ENCODE measurements at places on chromosomes 12 and 14.

- DNase-seq, result peak; percentile 74
These were observed 777 bp downstream of the ARF3 start for GRCh38 chr12:48956279-48957140.

GRCh38 chr12:74584483-74585062 lies 46.9 kb downstream of the ATXN7L3B start:
- no peak for DNase-seq

GRCh38 chr12:27549801-27550652 lies 26.0 kb downstream of the PPFIBP1 start:
- peak; percentile 64 for DNase-seq

DNA sequence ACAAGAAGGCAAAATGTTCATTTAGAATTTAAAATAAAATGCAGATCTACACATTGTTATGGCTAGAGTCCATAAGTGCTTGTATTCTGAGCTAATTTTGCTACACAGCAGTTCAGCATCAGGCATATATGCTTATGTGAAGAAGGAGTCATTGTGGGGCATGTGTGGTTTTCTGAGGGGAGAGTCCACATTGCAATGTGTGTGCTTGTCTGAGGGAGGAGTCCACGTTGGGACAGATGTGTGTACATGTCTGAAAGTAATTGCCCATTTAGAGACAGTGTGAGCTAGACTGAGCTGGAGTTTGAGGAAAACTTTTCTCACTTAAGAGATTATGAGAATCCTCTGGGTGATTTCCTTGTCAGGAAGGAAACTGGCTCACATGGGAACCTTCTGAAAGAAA lies 767.9 kb downstream of the TMEM121 start:
- no peak for DNase-seq

GRCh38 chr14:67423424-67423823 lies 11.5 kb upstream of the PLEK2 start:
- no peak for DNase-seq

Data from globus pallidus (tissue), 1 donor.